Spleen (tissue), 13 donors: ENCODE measurements at places on chromosomes 16 and 17. TPM values are rescaled to one million over a fixed set of nuclear protein-coding genes. Genes with fewer than 3 reads are reported as not detected.

TAC4 gene
- not detected for polyA plus RNA-seq

GRCh38 chr16:83720981-83721380, 86.8 kb upstream of the HSBP1 start:
- DNase-seq = no peak

DNA sequence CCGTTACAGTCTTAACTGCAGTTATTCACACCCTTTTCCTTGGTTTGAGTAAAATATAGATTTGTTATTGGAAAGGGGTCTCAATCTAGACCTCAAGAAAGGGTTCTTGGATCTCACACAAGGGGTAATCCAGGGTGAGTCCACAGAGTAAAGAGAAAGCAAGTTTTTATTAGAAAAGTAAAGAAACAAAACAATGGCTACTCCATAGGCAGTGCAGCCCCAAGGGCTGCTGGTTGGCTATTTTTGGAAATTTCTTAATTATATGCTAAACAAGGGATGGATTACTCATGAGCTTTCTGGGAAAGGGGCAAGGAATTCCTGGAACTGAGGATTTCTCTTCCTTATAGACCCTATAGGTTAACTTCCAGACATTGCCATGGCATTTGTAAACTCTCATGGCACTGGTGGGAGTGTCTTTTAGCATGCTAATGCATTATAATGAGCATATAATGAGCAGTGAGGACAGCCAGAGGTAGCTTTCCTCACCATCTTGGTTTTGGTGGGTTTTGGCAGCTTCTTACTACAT, 24.5 kb upstream of the MILR1 start:
- no peak for DNase-seq

GRCh38 chr16:27112093-27112811, 45.5 kb downstream of the C16orf82 start:
- no peak for DNase-seq

YWHAE gene
- polyA plus RNA-seq = 199 TPM

GRCh38 chr16:56793492-56793891, 63.6 kb downstream of the NUP93 start:
- no peak for DNase-seq
